ENCODE measurements at places on chromosomes 16 and 17.

GRCh38 chr16:74199066-74199841 lies 97.4 kb upstream of the PSMD7 start:
- no peak for DNase-seq

DNA sequence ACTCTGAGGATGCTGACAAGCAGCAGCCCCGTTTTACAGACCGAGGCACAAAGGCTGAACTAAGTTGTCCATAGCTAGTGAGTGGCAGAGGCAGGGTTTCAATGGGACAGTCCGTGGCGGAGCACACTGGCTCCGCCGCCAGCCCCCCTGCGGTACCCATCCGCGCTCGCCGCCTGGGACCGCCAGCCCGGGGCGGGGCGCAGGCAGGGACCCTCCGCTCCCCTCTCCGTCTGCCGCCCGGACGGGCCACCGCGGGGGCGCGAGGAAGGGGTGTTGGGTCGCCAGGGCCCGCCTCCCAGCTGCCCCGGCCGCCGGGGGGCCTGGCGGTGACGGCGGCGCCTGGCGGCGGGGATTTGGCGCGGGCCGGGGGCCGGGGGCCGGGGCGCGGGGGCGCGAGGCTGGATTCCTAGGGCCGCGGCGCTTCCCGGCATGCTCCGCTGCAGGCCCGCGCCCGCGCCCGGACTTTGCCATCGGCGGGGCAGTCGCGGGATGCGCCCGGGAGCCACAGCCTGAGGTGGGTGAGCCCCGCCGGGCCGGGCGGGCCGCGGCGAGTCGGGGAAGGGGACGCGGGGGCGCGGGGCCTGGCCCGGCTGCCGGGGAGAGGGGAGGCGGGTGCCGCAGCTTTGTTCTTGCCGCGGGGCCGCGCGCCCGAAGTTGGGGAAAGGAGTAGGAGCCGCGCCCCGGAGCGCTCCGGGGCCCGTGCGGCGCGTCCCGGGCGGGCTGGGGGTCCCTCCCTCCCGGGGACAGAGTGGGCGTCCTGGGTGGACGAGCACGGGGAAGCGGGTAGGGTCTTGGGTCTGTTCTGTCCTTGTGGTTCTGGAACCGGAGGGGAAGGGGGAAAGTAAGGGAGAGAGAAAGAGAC lies at the start of gene TMEM98:
TSS of gene TMEM98 (plus strand) at position 430 of the 862 bp plus-strand sequence. CDS start 3,376 bp downstream, outside the sequence.
- no peak for DNase-seq

- no peak for DNase-seq
These were observed 66.9 kb downstream of the MYO18A start for GRCh38 chr17:29113334-29113733.

DNA sequence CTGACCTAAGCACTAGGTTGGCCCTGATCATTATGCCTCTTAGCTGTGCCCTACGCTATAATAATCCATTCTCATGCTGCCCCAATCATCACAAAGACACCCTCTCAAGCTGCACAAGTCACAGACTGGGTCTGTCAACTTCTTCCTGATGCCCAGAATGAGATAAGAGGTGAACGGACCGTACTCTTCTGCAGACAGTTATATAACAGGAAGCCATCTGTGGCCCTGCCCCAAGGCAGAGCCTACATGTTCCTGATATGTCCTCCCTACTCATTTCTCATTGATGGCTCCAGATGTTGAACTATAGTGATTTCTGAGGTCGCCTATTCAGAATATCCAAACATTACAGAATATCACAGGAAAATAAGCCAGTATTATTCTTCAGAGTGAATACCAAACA lies 471.6 kb upstream of the ERCC4 start:
- DNase-seq, result no peak
